ENCODE measurements at places on chromosomes 6 and 20.
A peak's percentile ranks its signal among the peaks of the same experiment; 100 is the strongest.

- no peak for DNase-seq
Measured at GRCh38 chr6:125169058-125169457, 15.5 kb downstream of the TPD52L1 start.

- peak; percentile 86 for DNase-seq
Measured at GRCh38 chr6:124441450-124441849, 520.8 kb upstream of the RNF217 start.

DNA sequence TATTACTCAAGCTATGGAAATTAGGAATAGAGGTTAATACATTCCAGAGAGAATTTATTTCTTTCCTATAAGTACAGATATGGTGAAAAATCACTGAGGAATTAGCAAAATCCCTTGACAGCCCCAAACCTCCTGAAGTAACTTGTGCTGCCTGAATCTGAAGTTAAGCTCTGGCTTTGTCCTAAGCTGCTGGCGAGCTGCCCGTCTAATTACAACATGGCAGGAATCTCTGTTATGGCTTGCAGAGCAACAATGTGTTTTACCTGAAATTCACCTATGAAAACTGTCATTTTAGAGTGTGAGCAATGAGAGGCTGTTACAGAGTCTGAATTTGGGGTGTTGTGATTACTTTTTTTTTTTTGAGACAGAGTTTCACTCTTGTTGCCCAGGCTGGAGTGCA is 22.5 kb upstream of the IYD start:
- DNase-seq = no peak

GRCh38 chr6:45507186-45507585 is 129.5 kb upstream of the SUPT3H start:
- DNase-seq = peak; percentile 21

DNA sequence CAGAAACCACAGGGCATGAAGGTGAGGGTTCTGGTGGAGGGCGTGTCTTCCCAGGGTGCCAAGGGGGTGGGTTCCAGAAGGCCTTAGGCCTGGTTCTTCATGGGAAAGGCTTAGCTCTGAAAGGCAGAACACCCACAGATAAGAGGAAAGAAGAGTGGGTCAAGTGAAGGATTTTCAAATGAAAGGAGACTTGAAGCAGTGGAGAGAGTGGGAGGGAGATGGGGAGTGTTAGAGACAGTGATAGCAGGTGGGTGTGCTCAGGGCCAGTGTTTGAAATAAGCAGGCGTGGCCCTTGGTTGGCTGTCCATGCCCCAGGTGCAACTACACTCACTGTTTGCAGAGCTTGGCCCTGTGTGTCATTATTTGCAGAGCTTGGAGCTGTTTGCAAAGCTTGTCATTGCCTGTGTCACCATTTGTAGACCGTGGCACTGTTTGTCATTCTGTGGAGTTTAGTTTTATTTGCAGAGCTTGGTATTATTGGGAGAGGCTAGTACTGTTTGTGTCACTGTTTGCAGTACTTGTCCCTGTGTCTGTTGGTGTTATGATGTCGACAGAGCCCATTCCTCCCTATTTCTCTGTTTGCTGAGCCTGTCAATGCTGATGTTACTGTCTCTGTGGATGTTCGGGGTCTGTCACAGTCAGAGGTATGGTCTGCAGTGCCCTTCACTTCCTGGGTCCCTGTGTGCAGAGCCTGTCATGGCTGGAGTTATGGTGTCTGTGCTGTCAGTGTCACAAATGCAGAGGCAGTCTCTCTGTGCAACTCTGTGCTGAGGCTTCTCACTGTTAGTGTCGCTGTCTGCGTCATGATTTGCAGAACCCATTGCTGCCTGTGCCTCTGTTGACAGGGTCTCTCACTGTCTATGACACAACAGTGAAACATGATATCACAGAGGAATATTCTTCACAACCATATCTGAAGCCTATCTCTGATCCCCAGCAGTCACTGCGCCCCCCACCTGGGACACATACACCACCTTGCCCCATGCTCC is 127.7 kb upstream of the LRFN2 start:
- peak; percentile 96 for DNase-seq

DNA sequence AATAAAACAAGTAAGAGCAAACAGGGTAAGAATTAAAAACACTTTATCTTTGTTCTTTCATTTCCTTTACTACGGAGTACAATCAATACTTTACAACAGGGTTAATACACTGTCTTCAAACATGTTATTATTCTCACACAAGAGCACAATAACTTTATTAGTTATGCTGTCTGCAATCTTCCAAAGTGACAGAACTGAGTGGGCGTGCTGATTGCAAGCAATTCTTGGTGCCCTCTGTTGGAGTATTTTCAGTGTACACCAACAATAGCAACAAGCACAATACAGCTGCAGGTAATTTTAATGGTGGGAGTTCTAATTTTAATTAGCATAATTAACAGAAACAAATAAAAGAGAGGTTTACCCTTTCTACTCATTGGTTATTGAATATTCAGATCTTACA is 33.9 kb upstream of the PTPRK start:
- no peak for DNase-seq

- DNase-seq = no peak
Measured at GRCh38 chr6:127497410-127497809, 21.7 kb downstream of the MTCL3 start.

- no peak for DNase-seq
Measured at GRCh38 chr20:33000802-33001466, 3.3 kb downstream of the SUN5 start.

- DNase-seq = no peak
Measured at GRCh38 chr6:85078058-85078457, 313.7 kb upstream of the TBX18 start.

GRCh38 chr6:96610019-96610418 is 47.1 kb downstream of the FHL5 start:
- no peak for DNase-seq

GRCh38 chr6:27687154-27688013 is 214.5 kb upstream of the ZNF184 start:
- DNase-seq = peak; percentile 86

DNA sequence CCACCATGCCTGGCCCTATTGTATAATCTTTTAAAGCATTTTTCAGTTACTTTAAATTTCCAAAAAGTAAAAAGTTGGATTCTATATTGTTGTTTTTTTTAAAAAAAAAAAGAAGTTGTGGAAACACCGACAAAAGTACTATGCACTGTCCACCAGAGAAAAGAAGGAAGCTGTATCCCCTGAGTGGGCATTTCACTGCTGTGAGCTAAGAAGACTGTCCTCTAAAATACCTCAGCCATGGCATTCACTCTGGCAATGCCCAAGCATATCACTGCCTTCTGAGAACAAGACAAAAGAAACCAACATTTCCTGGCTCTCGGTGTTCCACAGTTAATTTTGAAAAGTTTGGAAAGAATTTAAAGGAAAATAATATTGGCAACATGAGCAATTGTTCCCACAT is 117.8 kb downstream of the IPCEF1 start:
- no peak for DNase-seq

DNA sequence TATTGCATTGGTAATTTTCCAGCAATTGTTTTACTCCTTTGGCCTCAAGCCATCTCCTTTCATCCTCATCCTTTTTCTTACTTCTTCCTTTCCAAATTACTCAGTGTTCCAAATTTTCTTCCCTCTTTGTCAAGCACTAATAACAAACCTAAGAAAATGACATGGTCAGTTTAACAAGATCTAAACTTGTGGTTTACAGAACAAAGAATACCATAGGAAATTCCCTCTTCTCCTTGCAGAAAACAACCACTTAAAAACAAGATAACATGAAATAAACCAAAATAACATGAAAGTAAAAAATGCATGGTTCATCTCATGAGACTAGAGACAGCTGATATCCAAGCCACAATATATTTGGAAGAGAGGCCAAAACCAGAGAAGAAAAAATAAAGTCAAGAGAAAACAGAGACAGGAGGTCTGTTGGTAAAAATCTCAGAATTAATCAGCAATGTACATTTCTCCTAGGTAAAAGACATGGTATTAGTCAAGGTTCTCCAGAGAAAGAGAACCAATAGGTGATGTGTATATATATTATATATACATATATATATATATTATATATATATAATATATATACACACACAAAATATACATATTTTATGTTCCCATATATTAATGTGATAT is 51.0 kb upstream of the SENP6 start:
- DNase-seq = no peak

DNA sequence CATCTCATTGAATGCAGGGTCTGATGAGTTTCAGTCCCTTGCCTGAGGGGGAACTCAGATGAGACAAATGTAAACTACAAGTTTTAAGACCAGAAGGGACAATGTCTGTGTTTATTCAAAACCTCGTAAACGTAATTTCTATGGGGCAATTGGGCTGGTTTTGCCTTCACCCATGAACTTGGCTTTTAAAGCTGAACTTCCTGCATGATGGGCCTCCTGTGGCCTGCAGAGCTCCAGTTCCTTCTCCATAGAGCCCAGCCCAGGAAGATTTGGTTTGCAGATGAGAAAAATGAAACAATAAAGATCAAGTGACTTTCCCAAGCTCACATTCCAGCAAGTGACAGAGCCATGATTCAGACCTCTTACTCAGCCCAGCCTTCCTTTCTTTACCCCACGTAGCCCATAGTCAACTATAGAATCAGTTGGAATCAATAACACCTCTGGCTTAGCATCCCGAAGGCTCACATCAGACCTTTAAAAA is 612.3 kb downstream of the UTRN start:
- no peak for DNase-seq

DNA sequence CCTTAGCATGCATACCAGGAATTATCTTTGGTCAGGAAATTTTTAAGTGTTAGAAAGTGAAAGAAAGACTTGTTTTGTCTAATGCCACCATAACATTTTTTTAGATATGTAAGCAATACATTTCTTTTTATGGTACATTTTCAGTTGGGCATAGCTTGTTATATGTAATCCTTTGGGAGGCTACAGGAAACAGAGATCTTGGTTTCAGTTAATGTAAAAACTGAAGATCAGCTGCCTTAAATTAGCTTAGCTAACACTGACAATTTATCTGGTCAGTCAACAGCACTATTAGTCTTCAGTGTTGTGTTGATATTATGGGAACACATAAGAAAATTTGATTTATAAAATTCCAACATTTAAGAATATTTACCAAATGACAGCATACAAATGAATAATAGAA is 78.6 kb upstream of the SMIM8 start:
- DNase-seq = no peak

- no peak for DNase-seq
Measured at GRCh38 chr20:1600736-1601135, 19.1 kb downstream of the SIRPB1 start.

GRCh38 chr6:167734662-167735083 is 92.0 kb upstream of the AFDN start:
- DNase-seq = no peak

GRCh38 chr6:140203661-140204147 is 829.3 kb upstream of the CITED2 start:
- DNase-seq = no peak

GRCh38 chr6:166578536-166579236 is 7.8 kb downstream of the RAMACL start:
- DNase-seq = no peak

DNA sequence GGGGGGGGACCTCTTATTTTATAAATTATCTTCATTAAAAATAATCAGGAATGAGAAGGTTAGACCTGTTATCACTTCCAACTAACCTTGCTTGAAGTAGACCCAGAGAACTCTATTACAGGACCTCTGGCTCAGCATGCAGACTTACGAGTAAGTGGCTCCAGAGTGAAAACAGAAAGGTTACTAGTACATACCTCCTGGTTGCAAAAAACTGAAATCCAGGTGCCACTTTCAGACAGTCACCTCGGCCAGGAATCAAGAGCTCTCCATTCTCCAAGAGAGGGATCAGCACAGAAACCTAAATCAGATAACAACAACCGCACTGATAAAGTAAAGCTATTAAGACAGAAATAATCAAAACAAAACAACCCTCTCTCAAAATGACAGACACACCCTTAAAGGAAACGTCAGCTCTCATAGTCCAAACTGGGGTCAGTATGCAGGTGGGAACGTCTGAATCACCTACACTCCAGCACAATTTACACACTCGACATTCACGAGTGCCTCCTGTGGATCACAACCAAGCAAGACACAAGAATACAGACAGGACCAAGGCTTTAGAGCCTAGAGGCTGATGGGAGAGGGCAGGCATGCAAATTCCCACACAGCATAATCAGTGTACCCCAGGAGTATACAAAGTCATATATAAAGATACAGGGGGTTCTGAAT is 31.8 kb downstream of the MDN1 start:
- DNase-seq = no peak

DNA sequence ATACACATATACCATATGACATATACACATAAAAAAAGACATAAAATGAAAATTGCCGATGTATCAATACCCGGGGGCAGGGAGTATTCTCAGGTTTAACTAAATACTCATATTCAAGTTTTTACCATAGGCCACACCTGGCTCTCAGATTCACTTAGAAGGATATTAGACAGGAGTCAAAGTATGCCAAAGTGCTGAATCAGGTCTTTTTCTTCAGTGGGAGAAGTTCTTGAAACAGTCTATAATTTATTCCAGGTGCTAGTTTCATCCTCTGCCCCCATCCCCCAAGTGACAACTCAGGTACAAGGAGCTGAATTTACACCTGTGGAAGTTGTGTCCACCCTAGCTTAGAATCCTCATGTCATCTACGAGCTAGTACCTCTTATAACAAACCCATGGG is 8.5 kb upstream of the HLA-DRA start:
- no peak for DNase-seq

DNA sequence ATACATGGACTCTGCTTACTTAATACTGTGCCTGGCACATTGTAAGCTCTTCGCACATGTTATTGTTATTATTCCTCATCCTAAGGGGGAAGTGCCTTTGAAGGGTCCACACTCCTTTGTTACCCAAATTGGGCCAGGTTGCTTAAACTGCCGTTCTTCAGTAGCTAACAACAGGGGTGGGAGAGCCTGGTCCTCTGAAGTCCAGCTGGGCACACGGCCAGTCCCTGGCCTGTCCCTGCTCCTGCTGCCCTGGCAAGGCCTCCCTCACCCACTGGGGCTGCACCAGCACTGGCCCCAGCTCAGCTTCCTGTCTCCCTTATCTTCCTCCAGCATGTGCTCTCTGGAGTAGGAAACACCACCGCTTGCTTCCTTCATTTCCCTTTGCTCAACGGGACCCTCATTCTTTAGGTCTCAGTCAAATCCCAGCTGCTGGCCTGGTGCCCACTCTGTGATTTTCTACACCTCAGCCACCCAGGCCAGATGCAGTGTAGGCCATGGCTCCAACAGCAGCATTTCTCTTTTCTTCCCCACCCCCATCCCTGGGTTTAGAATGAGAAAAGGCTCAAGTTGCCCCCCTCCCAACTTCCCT is 5.5 kb upstream of the PROCR start:
- DNase-seq = no peak

DNA sequence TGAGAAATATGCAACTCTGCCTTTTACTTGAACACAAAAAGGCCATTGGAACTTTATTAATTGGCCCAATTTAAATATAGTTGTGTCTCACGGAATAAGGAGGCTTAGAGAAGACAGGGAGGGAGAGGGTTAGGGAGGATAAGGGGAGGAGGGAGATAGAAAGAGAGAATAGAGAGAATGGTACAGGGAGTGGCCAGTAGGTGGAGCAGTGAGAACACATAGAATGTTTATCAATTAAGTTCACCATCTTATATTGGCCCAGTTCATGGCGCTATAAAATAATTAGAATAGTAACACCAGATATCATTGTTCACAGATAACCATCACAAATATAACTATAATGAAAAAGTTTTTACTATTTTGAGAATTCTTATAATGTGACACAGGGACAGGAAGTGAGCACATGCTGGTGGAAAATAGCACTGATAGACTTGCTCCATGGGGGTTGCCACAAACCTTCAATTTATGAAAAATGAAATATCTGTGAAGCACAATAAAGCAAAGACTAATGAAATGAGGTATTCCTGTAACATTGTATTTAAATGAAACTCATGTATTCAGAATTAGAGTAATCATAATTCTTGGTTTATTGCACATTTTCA is 374.1 kb upstream of the MANEA start:
- peak; percentile 23 for DNase-seq

All from NCI-H510A treated with DMSO at 0.1 percent for 48 hours (cell line).